ENCODE measurements at places on chromosomes 13 and 19.

GRCh38 chr19:45418802-45419201, 4.9 kb downstream of the ERCC1 start:
- no peak for DNase-seq

DNA sequence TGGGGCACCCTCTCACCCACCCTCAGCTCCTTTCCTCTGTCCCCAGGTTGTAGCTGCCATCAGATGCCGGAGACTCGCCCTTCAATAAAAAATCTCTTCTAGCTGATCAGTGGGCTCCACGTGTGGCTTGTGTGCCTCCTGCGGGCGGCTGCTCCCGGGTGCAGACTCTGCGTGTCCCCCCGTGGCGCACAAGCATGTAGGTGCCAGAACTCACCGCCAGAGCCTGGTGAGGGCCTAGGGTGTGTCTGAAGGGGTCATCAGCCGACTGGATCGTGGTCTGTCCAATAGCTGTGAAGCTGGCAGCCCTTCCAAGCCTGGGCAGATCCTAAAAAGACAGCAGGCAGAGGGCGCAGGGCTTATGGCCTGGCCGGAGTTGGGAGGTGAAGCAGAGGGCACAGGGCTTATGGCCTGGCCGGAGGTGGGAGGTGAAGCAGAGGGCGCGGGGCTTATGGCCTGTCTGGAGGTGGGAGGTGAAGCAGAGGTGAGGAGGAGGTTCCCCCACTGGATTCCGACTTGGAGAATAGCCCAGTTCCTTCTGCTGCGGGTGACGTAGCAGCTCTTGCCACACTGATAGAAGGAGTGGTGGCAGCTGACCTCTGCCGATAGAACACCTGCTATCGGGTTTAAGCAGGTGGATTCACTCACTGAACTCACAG, 11.7 kb downstream of the NOP53 start:
- DNase-seq, result no peak

DNA sequence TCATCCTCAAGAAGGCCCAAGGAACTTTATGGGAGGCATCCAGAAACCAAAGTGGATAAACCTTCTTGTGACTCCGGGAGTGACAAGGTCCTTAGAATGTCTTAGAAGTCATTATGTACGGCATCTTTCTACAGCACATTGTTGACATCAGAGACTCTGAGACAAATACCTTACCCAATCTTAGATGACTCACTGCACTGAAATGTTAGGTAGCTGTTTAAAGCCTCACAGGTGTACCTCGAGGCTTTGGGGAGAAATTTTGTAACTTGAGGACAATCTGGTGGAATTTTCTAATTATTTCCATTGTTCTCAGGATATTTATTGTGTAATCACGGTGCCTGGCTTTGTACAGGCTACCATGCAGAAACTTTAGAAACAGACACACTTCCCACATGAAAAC, 14.8 kb upstream of the LGALS13 start:
- DNase-seq, result no peak

GRCh38 chr13:43767341-43767931, 19.3 kb downstream of the ENOX1 start:
- no peak for DNase-seq

- no peak for DNase-seq
Measured at GRCh38 chr13:50526661-50527071, 316.8 kb downstream of the DLEU7 start.

DNA sequence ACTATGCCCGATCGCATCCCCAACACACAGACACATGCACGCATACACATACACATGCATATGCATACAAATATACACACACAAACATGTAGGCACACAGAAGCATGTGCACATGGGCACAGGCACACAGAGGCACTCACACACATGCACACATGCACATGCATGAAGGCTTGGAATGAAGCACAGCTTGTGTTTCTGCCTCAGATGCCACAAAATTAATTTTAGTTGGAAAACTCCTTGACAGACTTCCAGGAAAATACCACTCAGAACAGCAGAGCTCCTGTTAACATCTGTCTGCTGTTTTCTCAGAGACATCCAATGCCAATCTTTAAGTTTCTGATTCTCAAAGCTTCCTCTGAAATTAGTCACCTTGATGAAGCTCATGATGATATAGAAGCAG, 532.7 kb downstream of the RFC3 start:
- DNase-seq, result no peak

- no peak for DNase-seq
Measured at GRCh38 chr13:101144808-101145419, 271.4 kb downstream of the NALCN start.

DNA sequence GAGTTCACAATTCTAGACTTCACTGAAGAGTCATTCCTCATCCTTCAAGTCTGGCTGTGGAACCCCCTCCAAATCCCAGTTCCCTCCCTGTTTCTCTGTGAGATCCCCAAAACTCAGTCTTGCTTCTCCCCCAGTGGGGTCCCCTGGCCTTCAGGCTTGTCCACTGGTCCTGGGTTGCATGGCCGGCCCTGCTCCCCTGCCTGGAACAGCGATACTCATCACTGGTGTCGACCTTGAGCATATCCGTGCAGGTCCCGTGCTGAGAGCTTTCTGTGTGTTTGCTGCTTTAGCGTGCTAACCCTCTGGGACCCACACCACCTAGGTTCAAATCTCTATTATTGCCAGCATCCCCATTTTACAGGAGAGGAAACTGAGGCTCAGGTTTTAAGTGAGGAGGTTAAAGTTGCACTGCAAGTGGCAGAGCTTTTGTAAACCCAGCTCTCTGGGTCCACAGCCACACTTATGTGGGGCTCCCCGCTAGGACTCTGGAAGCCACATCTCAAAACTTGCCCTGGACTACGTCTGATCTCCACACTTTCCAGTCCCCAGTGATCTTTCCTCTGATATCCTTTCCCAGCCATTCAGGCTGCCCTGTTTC, 15.5 kb downstream of the LIPE start:
- no peak for DNase-seq

DNA sequence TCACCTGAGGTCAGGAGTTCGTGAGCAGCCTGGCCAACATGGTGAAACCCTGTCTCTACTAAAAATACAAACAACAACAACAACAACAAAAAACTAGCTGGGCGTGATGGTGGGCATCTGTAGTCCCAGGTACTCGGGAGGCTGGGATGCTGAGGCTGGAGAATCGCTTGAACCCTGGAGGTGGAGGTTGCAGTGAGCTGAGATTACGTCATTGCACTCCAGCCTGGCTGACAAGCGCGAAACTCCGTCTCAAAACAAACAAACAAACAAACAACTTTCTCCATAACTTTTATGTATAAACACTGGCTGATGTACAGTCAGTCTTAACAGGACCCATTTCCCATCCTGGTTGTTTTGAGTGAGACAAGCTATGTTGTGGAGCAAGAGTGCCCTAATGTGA, 5.8 kb upstream of the CYP4F8 start:
- DNase-seq, result no peak

GRCh38 chr13:48201044-48201443, 32.0 kb upstream of the ITM2B start:
- DNase-seq, result no peak

DNA sequence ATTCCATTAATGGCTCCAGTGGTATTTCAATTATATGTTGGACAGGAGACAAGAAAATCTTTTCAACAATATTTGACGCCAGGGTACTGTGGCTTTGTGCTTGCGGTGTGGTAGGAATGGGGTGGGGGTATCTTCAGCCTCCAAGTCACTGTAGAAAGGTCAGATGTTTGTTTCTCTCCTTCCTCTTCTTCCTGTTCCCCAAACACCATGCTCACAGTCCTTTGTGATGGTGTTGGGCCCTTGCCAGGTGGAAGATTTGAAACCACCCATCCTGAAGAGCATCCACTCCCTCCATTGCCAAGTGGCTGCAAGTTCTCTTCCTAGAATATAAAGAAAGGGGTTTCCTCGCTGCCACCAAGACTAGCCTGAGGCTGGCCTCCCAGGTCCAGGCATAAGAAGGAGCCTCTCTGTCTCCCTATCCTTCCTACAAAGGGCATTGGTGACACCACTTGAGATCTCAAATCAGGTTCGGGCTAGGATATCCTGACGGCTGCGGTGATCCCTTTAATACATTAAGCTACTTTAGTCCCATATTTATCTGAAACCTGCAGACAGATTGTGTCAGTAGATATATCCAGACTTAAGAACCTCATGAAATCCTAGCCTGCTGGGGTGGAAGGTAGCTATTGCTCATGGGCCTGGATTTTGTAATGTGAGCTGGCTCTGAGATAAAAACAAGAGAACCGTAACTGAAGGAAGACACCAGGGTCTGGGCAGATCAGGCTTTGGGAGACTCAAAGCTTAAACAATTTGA, 64.3 kb upstream of the SIAH3 start:
- DNase-seq, result no peak

- no peak for DNase-seq
Measured at GRCh38 chr13:67829641-67830040, 599.5 kb upstream of the PCDH9 start.

DNA sequence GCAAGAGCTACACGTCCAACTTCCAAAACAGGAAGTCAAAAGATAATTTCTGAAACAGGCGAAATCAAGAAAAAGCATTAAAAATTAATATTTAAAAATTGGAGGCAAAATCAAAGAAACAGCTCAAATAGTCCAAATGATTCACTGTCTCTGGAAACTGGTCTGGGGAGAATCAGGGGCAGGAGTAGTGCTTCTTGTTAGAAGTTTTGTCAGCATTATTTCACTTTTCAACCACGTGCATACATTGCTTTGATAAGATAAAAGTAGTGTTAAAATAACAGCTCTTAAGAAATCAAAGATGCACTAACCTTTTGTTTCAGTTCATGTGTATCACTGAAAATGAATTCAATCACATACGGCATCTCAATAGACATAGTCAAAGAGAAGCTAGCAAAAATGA, 53.8 kb downstream of the PARP4 start:
- DNase-seq, result no peak

GRCh38 chr13:110127986-110128511, 178.9 kb downstream of the COL4A1 start:
- DNase-seq, result no peak

DNA sequence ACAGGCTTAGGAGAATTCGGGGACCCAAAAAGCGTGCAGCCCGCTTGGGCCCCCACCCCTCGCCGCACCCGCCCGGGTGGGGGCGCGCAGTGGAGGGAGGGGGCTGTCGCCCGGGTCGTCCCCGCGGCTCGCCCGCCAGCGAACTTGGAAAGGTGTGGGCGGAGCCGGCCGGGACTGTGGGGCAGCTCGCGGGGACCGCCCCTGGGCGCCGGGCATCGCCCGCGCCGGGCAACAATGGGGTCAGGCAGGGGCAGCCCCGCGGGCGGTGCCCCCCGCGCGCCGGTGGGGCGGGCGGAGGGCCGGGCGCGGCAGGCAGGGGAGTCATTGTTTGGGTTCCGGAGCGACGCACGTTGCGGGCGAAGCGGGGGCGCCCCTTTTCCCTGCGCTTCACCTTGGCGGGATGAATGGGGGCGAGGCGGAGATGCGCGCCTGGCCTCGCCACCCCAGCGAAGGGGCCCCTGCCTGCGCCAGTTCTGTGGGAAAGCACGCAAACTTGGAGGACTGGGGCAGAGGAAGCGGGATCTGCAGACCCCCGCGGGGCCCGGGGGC, 647 bp upstream of the KLF12 start:
- DNase-seq, result peak; percentile 62

All from stimulated activated CD8-positive, alpha-beta memory T cell treated with anti-CD3 and anti-CD28 coated beads, Interleukin-15, amount 100 ng/mL, for 48 hours (primary cell).